HTR-8/SVneo (cell line): ENCODE measurements at places on chromosomes 3 and 15.

- DNase-seq, result no peak
Observed at GRCh38 chr3:154122552-154122911, 1.3 kb downstream of the ARHGEF26 start.

GRCh38 chr3:50378757-50379156 is 19.4 kb upstream of the TMEM115 start:
- no peak for DNase-seq

DNA sequence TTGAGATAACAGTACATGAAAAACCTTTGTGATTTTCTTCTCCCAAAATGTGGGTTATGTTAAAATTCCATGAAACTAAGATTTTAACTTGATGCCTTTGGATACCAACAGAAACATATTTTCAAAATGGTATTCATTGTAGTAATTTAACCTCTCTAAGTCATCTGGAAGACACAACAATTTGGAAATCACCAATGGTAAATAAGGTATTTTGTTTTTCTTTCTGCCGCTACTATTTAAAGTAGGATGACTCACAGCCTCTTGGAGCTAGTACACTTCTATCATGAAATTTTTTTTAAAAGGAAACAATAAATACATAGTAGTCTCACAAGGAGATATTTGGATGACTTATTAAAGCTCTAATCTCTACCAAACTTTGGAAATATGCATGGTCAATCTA is 291.6 kb upstream of the VEPH1 start:
- DNase-seq, result peak; percentile 22

GRCh38 chr3:151383111-151383510 is 1.4 kb downstream of the P2RY12 start:
- DNase-seq, result no peak

DNA sequence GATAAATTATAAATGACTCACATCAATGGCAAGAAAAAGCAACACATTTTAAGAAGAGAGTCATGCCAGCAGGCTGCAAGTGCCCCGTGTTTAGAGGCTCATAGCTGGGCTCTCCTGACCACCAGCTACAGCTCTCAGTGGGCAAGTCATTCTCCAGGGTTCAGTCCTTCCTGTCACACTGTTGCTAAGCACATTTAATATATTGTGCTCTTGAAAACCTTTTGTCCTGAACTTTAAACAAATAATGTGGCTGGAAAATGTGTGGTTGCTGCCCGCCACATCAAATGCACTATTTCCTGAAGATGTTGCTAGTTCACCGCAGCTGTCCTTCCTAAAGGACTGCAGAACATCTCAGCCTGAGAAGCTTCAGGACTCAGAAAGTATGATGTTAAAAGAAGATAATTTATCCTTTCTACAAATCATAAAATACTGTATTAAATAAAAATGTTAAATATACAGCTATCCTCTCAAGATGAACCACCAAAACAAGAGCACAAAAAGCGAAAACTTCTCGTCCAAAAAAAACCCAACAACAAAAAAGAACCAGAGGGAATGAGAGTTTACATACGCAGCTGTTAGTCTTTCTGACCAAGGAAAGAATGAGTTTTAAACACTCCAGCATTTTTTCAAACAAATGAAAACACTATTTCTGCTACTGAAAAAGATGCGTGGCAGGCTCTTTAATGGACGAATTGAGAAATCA is 951 bp downstream of the TARS3 start:
- DNase-seq, result peak; percentile 2

GRCh38 chr3:167814441-167814951 is 79.0 kb downstream of the SERPINI1 start:
- DNase-seq, result no peak

- DNase-seq, result no peak
Observed at GRCh38 chr15:68594533-68595259, 15.9 kb downstream of the CORO2B start.

GRCh38 chr3:61986473-61986872 is 386.9 kb downstream of the FEZF2 start:
- DNase-seq, result no peak

- DNase-seq, result no peak
Observed at GRCh38 chr3:157117875-157118654, 41.9 kb downstream of the CCNL1 start.

DNA sequence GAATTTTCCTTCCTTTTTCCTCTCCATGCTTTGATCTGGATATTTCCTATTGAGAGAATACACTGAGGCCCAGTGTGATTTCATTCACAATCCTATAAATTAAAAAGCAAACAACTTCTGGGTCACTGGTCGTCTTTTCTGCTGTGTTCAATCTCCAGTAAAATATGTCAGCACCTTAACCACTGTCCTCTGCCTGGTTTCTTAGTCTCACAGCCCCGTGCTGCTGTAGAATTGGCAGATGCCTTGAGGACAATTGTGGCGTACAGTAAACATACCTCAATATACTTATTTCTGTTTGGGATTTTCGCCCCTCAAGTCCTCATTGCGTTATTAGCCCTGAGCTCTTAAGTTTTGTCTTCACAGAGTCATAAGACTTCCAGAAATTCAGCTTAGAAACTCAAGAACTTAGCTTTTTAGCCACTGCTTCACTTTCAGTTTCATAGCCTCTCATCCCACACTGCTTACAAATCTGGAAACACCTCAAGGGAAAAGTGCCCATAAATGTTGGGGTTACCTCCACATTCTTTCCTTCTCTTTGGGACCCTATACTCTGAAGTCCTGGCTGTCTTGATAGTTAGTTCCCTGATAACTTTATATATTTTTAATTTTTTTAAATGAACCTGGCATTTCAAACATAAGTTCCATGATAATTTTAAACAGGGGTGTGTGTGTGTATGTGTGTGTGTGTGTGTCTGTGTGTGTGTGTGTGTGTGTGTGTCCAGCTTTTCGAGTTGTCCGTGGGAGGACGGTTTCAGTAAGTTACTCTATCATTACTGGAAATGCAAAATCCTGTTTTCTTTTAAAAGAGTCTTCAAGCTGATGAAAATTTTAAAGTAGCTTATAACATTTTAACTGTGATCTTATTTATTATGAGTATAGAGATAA is 238.4 kb upstream of the CTDSPL start:
- DNase-seq, result no peak

DNA sequence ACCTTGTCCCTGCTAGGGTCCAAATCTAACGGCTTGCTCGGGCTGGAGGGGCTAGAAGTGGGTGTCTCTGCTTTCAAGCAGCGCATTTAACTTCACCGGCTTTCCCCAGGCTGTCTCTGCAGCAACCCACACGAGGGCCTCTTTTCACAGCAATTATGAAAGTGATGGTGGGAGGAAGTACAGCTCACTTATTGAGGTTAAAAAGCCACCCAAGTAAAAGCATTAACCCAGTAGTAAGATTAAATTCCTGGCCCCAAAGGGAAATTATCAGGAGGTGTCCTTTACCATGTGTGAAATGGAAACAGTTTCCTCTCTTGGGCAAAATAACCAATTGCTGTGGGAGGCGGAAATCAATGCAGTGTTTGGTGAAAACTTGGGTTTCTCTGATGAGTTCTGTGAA is 41.1 kb downstream of the NGRN start:
- no peak for DNase-seq

- no peak for DNase-seq
Observed at GRCh38 chr15:68880382-68880781, 49.9 kb upstream of the SPESP1 start.

DNA sequence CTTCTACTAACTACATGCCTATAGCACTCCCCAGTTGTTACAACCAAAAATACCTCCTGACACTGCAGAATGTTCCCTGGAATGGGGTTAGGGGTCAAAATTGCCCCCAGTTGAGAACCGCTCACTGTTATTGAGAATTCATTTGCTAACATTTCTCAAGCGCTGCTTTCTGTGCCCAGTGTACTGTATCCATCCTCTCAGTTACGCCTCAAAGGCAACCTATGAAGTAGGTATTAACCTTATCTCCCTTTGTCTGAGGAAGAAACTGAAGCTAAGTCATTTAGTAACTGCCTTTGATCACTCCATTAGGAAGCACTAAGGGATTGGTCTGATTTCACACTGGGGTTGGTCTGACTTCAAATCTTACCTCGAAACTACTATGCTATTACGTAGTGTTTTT is 70.1 kb downstream of the CADPS start:
- no peak for DNase-seq

DNA sequence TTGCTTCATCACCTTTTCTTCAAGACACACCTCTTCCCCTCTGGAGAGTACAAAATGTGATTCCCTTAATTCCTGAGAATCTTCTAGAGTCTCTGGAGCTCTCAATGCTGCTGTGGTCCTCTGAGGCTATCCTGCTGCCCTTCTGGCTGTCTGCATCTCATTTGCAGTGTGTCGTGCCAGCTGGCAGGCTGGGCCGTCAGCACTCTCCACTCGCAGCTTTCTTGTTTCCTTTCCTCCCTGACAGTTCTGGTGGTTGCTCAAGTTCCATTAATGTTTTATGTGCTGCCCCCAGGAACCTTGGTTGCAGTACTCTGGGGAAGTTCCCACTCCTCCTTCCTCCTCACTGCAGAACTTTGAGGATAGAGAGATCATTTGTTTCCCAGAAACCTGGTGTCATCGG is 210.8 kb upstream of the ROPN1 start:
- DNase-seq, result no peak

DNA sequence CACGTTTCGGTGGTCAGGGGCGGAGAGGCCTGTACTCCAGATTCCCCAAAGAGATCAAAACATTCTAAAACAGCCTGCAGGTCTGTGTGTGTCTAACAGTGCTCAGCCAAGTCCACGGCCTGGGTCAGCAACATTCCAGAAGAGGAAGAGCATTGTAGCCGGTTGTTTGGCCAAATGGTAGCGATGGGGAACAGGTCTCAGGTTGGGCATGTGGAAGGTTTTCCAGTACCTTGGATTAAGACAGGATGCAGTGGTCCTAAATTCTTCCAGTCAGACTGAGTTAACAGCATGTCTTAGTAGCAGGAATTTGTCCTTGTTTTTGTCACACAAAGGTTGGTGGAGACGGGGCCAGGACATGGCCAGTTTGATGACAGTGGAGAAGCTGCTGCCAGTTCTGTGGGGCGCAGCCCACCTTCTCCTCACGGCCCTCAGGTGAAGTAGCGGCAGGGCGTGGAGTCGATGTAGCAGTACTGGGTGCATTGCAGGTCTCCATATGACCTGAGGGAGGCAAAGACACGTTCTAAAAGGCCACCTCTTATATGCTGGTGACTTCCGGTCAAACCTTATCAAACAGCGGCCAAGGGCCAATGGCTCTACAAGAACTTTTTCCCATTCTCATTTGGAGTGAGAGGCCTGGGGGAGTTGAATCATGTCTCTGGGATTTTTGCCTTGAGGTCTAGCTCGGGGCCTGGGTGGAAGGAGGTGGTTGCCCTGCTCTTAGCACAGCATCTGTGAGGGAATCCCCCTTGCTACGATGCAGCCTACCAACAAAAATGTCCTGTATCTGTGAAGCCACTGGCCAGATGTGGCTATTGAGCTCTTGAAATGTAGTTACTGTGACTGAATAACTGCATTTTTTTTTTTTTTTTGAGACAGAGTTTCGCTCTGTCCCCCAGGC is 24.1 kb downstream of the EAF1 start:
- DNase-seq, result no peak

GRCh38 chr3:39114456-39114855 is 7.0 kb downstream of the TTC21A start:
- no peak for DNase-seq

DNA sequence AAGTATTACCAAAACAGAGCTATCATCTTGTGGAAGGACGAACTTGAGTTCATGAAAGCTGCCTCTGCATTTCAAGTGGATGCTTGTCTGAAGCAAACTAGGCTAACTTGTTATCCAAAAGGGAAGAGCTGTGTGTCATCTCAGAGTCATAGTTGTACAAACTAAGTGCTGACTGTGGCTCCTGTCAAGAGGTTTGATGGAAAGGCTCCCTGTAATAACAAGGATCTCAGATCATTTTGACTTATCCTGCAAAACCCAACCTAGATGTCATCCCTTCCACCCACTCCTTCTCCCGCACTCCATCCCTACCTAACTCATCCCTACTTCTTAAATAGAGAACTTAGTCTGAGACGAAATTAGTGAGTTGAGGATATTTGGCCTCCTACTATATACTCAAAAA is 110.8 kb downstream of the NR2E3 start:
- DNase-seq, result no peak

DNA sequence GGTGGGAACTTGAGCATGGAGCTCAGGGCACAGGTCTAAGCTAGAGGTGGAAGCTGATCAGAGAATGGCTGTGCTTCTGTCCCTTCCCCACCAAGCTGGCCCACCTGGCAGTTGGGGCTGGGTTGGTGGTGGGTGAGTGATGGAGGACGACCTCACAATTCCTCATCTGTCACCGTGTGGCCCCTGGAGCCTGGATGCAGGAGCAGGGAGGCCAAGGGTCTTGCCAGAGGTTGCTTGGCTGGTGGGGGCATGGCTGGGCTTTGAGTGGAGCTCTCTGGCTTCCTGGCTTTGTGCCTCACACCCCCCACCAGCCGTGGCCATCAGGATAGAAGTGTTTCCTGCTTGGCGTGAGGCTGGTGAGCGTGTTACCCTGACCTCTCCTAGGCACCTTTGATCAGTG is 36.0 kb downstream of the FBLN2 start:
- no peak for DNase-seq

GRCh38 chr3:132545471-132545870 is 51.6 kb upstream of the ACKR4 start:
- DNase-seq, result no peak

DNA sequence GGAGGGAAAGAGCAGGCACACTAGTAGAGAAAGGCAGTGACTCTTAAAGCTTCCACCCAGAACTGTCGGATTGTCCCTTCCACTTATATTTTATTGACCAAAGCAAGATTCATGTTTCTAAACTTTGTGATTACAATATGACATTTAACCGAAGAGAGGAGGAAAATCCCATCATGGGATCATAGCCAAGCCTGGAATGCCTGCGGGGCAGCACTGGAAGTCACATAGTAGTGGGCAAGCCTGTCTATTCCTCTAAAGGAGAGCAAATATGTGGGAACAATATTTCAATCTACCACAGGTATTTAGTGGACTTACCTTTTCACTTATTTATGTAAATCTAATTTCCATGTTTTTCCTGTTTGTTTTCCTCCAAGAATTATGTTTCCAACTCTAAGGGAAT is 3.8 kb upstream of the TMOD3 start:
- no peak for DNase-seq

DNA sequence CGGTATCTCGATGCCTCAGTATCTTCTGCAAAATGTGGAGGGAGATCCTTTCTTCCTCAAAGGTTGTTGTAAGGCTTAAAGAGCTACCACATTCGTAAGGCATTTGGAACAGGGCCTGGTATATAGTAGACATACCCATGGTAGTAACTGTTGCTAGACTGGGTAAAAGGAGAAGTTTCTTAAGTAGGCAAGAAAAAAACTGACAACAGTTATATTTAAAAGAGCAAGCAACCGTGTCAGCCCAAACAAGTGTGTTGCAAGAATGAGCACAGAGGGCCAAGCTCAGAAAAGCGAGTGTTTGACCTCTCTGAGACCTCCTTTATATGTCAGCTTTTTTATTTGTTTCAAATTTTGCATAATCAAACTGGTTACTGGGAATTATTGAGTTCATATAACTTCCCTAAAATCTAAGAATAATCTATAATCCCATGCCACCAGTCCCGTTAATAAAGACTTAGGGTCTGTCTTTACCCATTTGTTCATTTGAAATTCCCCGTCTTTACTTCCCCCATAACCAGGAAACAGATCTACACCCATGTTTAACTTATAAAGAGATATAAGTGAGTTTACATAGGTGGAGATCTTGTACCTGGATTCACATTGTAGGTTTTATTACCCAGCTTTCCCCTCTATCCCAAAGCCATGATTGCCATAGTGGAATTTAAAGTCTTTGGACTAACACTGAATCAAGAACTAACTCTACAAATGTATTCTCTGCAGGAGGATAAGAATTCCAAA is 7.3 kb downstream of the B3GNT5 start:
- no peak for DNase-seq
